H1 (cell line): ENCODE measurements at places on chromosomes 3 and 15.

DNA sequence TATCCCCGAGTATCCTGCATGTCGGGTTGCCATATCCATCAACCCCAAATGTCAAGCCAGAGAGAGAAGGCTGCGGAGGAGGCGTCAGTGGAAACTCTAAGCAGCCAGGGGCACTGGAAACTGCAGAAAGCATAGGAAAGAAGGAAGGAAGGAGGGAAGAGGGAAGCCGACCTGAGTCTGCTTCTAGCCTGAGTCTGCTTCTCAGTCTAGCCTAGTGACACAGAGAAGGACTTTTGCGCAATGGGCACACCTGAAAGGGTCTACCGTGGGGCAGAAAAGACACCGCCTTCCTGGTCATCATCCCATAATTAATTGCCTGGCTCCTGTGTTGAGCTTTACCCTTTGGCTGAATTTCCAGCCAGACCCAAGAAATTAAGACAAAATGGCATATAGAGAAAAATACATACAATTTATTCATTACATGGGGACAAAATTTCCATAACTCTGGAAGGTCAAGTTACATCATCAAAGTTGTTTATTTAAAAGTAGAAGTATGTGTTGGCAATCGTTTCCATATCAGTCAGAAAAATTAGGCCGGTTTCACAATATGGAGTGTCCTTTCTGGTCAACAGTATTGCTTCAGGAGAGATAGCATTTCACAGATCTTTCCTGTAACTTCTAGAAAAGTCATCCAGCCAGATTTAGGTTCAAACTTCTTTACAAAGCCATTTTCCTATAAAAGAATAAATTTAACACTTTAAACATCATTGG, 10.3 kb downstream of the BCL2A1 start:
- no peaks in the 10 kb centered on the region for H3K27me3 ChIP-seq
- H3K27ac ChIP-seq: no peak overlapping the region
- H3K36me3 ChIP-seq: no peaks in the 10 kb centered on the region
- no peak for DNase-seq
- no peaks in the 10 kb centered on the region for H3K4me1 ChIP-seq

GRCh38 chr3:189149203-189149602, 22.6 kb upstream of the TPRG1 start:
- DNase-seq: no peak
- H3K27ac ChIP-seq: no peak overlapping the region
- no peaks in the 10 kb centered on the region for H3K27me3 ChIP-seq
- H3K4me1 ChIP-seq: peaks cover 3% of the 10 kb centered on the region
- no peak overlapping the region for H3K4me3 ChIP-seq

GRCh38 chr15:38186507-38186906, 66.1 kb upstream of the SPRED1 start:
- no peaks in the 10 kb centered on the region for H3K36me3 ChIP-seq
- DNase-seq: no peak
- no peak overlapping the region for H3K27ac ChIP-seq
- H3K4me3 ChIP-seq: no peak overlapping the region
- H3K4me1 ChIP-seq: no peaks in the 10 kb centered on the region

- no peak overlapping the region for H3K27ac ChIP-seq
- H3K4me3 ChIP-seq: no peak overlapping the region
Measured at GRCh38 chr3:70531063-70531657, 218.7 kb upstream of the MDFIC2 start.

- no peaks in the 10 kb centered on the region for H3K27me3 ChIP-seq
- DNase-seq: no peak
- no peak overlapping the region for H3K27ac ChIP-seq
- H3K4me3 ChIP-seq: no peak overlapping the region
- H3K36me3 ChIP-seq: peaks cover 3% of the 10 kb centered on the region; the same call in 1 of the 2 replicates
Measured at GRCh38 chr3:4323246-4324027, 20.3 kb downstream of the SETMAR start.

DNA sequence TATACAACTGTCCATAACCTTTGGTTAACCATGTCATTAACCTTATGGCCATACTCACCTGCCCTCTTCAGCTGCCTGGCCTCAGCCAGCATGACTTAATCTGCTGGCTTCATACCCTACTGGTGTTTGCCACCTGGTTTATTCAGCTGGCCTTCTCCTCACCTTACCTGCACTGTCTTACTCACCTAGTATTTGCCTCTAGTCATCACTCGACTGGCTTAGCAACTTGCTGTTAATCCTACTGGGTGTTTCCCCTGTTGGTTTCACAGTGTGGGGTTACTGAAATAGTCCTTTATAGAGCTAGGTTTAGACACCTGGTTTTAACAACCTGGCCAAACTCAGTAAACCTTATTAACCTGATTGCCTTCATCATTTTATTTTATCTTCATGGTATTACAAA, 96.4 kb downstream of the IL12A start:
- no peaks in the 10 kb centered on the region for H3K4me1 ChIP-seq
- H3K4me3 ChIP-seq: no peak overlapping the region
- H3K27me3 ChIP-seq: no peaks in the 10 kb centered on the region
- no peak for DNase-seq

- no peak overlapping the region for H3K27ac ChIP-seq
- no peak overlapping the region for H3K4me3 ChIP-seq
- no peak for DNase-seq
- no peaks in the 10 kb centered on the region for H3K36me3 ChIP-seq
- H3K4me1 ChIP-seq: peaks cover 2% of the 10 kb centered on the region; the same call in 1 of the 2 replicates
Measured at GRCh38 chr15:85443046-85443445, 62.6 kb downstream of the AKAP13 start.

- H3K27ac ChIP-seq: no peak overlapping the region
- DNase-seq: no peak
- H3K4me3 ChIP-seq: no peak overlapping the region
- H3K36me3 ChIP-seq: no peaks in the 10 kb centered on the region
Measured at GRCh38 chr3:143809121-143809621, 39.1 kb downstream of the SLC9A9 start.

GRCh38 chr3:7082244-7082643, 221.3 kb downstream of the GRM7 start:
- no peaks in the 10 kb centered on the region for H3K27me3 ChIP-seq
- no peak overlapping the region for H3K27ac ChIP-seq
- H3K4me1 ChIP-seq: no peaks in the 10 kb centered on the region
- DNase-seq: no peak

- no peak overlapping the region for H3K27ac ChIP-seq
- H3K36me3 ChIP-seq: peaks cover 24% of the 10 kb centered on the region
- H3K27me3 ChIP-seq: no peaks in the 10 kb centered on the region
- DNase-seq: no peak
Measured at GRCh38 chr15:42210696-42211095, 2.6 kb upstream of the VPS39 start.

- DNase-seq: no peak
- no peak overlapping the region for H3K27ac ChIP-seq
- no peaks in the 10 kb centered on the region for H3K4me1 ChIP-seq
Measured at GRCh38 chr15:41523097-41523496, 9.5 kb upstream of the LTK start.

GRCh38 chr3:16460886-16461285, 52.6 kb downstream of the RFTN1 start:
- H3K4me1 ChIP-seq: no peaks in the 10 kb centered on the region
- no peak overlapping the region for H3K4me3 ChIP-seq
- H3K27me3 ChIP-seq: no peaks in the 10 kb centered on the region
- H3K27ac ChIP-seq: no peak overlapping the region
- no peak for DNase-seq

DNA sequence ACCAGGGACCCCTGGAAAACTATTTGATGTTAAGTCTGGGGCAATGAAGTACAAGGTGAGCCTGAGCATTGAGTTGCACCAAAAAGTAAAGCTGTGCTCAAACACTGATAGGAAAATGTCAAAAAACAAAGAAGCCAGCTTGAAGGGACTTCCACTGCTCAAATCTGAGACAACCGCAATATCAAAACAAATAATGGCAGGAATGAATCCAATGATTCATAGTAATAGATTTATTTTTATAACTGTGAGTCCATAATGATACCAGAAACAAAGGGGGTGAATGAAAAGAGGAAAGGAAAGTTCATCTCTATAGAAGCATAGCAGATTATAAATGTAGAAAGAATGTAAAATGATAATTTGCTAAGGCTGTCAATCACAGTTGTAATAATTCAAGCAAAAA, 237.3 kb upstream of the ZBTB20 start:
- 0 out of 2 replicates have a peak, but pooled peaks cover 3% of the 10 kb centered on the region for H3K4me1 ChIP-seq
- H3K27ac ChIP-seq: no peak overlapping the region
- H3K4me3 ChIP-seq: no peak overlapping the region
- no peaks in the 10 kb centered on the region for H3K36me3 ChIP-seq
- DNase-seq: no peak
- H3K27me3 ChIP-seq: no peaks in the 10 kb centered on the region

- H3K4me3 ChIP-seq: no peak overlapping the region
- peaks cover 5% of the 10 kb centered on the region; the same call in 1 of the 2 replicates for H3K4me1 ChIP-seq
- no peak overlapping the region for H3K27ac ChIP-seq
- peak; percentile 49 for DNase-seq
Measured at GRCh38 chr3:54951405-54951804, 23.5 kb upstream of the LRTM1 start.

DNA sequence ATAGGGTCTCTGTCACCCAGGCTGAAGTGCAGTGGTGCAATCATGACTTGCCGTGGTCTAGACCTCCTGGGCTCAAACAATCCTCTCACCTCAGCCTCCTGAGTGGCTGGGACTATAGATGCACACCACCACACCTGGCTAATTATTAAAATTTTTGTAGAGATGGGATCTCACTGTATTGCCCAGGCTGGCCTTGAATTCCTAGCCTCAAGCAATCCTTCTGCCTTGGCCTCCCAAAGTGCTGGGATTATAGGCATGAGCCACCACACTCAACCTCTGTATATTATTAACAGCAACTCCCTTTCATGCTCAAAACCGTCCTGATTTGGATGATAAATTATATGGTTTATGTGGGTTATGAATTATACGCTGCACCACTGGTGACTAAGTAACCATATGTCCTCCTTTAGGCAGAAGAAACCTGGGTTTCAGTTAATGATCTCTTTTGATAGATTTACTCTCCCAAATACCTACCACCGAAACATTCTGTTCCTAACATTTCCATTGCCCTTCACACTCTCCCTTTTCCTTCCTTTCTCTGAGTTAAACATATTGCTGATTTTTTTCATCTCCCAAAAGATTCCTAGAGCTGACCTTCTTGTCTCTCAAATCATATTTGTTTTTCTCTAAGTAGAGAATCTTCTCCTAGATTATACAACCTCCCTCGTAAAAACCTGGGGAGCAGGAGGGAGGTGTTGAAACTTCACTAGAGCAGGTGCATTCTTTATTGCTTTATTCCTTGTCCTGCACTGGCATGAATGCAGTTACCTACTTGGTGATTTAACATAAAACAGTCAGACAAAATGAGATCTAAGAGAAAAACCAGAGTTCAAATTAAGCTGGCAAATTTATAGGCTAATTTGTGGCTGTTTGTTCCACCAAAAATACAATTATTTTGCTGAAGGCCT, 32.9 kb downstream of the PCYT1A start:
- no peak for DNase-seq
- H3K36me3 ChIP-seq: no peaks in the 10 kb centered on the region
- H3K27me3 ChIP-seq: no peaks in the 10 kb centered on the region
- H3K4me1 ChIP-seq: no peaks in the 10 kb centered on the region

GRCh38 chr3:144294659-144295538, 323.3 kb downstream of the DIPK2A start:
- H3K4me3 ChIP-seq: no peak overlapping the region
- H3K27me3 ChIP-seq: no peaks in the 10 kb centered on the region
- H3K27ac ChIP-seq: no peak overlapping the region
- no peak for DNase-seq
- no peaks in the 10 kb centered on the region for H3K36me3 ChIP-seq
- no peaks in the 10 kb centered on the region for H3K4me1 ChIP-seq

DNA sequence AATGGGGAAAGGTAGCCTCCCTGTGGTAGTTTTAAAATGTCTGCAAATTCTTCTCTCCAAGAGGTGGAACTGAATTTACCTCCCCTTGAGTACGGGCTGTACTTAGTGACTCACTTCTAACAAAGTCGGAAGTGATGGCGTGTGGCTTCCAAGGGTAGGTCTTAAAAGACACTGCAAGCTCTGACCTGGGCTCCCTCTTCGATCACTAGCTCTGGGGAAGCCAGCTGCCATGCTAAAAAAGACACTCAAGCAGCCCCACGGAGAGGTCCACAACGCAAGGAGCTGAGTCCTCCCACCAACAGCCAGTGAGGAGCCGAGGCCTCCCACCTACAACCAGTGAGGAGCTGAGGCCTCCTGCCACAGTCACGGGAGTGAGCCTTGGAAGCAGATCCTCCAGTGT, 122.0 kb upstream of the HACD2 start:
- DNase-seq: no peak
- H3K4me3 ChIP-seq: no peak overlapping the region
- H3K4me1 ChIP-seq: no peaks in the 10 kb centered on the region
- no peaks in the 10 kb centered on the region for H3K36me3 ChIP-seq
- H3K27me3 ChIP-seq: no peaks in the 10 kb centered on the region

DNA sequence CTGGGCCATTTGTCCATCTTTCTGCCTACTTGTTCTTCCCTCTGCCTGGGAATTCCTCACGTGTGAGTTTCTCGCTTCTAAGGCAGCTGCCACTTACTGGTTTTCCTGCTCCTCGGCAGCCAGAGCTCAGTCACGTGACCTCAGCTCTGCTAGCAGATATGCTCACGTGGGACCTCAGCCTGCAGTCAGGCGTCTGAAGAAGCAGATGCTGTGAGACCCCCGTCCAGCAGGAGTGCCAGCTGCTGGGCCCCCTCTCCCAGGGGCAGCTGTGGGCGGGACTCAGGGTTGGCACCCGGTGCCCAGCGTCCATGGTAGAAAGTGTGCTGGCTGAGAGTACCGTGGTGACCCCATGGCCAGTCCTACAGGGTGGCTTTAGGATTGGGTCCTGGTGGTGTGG, 161.3 kb upstream of the TLE3 start:
- H3K36me3 ChIP-seq: no peaks in the 10 kb centered on the region
- no peaks in the 10 kb centered on the region for H3K27me3 ChIP-seq
- H3K4me1 ChIP-seq: peaks cover 3% of the 10 kb centered on the region
- DNase-seq: no peak
- H3K27ac ChIP-seq: no peak overlapping the region
- H3K4me3 ChIP-seq: no peak overlapping the region
